ENCODE measurements at places on chromosomes 5 and 9.

GRCh38 chr9:69674716-69675438, 2.7 kb upstream of the APBA1 start:
- no peak for DNase-seq

- no peak for DNase-seq
These were observed 3.2 kb upstream of the NSD1 start for GRCh38 chr5:177130211-177131018.

- DNase-seq, result no peak
These were observed 126.7 kb downstream of the SNX18 start for GRCh38 chr5:54644226-54644625.

- DNase-seq, result peak; percentile 29
These were observed 2.1 kb upstream of the SLC25A46 start for GRCh38 chr5:110736753-110737152.

DNA sequence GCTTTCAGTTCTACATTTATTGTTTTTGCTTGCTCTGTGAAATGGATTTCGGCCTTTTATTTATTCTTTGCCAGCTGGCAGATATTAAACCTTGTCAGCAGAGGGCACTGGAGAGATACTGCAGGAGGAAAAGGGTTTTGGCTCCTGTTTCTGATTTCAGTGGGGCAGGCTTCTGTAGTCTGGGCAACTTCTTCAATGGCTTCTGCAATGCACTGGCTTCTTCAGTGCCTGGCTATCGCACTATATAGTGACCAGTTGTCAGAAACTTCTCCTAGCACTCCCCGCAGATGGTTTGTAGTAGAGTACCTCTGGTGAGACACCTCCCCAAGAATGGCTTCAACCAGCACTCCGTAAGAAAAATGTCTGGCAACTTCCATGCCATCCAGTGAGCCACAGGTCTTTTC, 3.2 kb upstream of the NFX1 start:
- DNase-seq, result peak; percentile 75

- DNase-seq, result no peak
These were observed 274.0 kb downstream of the PIK3R1 start for GRCh38 chr5:68489556-68489955.

DNA sequence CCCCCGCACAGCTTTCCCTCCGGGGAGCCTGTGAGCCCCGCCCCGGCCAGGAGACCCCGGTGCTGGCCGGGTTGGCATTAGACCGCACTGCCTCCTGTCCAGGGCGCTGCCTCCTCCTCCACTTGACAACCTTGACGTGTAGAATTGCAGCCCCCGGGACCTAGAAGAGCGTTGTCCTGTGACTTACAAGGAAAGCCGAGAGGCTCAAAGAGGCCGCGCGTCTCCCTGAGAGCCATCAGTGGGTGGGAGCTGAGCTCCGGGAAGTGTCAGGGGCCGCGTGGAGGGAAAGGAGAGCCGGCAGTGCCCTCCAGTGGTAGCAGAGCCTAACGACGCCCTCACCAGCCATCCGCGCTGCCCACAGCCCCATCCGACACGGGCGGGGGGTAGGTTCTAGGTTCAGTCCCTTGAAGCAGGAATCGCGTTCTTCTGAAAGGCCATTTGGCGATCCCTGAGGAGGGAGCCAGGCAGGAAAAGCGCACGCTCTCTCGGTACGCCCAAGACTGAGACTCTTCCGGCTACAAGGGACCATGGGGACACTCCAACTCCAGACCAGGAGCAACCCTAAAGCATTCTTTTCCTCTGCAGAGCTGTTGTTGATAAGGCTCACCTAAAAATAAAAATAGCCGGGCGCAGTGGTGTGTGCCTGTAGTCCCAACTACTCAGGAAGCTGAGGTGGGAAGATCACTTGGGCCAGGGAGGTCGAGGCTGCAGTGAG, 40.6 kb upstream of the SAP30L start:
- DNase-seq, result peak; percentile 48

GRCh38 chr9:96015876-96016686, 140.6 kb downstream of the ERCC6L2 start:
- no peak for DNase-seq

DNA sequence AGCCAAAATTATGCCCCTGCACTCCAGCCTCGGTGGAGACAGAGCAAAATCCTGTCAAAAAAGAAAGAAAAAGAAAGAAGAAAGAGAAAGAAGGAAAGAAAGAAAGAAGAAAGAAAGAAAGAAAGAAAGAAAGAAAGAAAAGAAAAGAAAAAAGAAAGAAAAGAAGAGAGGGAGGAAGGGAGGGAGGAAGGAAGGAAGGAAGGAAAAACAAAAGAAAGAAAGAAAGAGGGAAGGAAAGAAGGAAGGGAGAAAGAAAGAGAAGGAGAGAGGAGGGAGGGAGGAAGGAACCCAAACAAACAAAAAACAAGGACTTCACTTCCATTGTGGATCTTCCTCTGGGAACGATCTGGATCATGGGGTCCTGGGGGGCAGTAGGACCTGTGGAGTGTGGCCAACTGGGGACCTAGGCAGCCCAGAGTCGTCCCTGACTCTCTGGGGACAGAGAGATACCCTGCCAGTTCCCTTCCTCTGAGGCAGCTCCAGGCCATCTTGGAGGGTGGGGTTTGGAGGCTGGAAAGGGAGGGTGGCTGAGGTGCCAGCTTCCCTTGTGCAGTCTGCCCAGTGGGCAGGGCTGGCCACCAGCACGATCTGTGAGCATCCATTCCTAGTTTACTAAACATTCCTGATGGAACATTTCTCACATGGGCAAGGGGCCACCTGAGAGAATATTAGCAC, 216.8 kb downstream of the PAX5 start:
- DNase-seq, result no peak

GRCh38 chr5:138873466-138874221, 1.5 kb downstream of the LRRTM2 start:
- no peak for DNase-seq

DNA sequence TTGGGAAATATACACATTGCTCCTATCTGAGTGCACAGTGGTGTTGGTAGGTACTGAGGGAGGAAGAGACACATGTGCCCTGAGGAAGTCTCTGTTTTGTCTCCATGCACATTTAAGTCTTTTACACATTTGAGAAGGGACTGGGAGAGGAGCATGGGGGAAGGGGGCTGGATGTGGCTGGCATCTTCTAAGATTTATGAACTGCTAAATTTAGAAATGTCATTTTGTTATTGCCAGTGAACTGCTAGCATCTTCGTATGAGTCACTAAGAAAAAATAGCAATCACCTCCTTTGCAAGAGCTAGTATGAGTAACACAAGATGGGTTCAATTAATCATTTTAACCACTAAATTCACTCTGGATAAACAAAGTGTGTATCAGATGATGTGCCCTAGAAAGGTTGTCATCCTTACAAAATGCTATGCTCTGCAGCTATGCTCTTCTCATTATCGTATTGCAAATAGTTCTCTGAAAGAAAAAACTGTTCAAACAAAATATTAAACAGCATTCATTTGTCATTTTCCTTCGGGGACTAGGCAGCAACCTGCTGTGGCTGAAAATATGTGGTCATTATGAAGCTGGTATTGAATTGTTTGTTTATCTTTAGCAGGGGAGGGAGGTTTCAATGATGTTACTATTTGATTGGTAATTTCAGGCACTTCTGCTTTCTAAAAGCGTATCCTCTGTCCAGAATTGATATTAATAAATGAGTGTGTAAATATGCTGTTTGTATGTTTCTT, 236.5 kb downstream of the DMRTA1 start:
- DNase-seq, result no peak

DNA sequence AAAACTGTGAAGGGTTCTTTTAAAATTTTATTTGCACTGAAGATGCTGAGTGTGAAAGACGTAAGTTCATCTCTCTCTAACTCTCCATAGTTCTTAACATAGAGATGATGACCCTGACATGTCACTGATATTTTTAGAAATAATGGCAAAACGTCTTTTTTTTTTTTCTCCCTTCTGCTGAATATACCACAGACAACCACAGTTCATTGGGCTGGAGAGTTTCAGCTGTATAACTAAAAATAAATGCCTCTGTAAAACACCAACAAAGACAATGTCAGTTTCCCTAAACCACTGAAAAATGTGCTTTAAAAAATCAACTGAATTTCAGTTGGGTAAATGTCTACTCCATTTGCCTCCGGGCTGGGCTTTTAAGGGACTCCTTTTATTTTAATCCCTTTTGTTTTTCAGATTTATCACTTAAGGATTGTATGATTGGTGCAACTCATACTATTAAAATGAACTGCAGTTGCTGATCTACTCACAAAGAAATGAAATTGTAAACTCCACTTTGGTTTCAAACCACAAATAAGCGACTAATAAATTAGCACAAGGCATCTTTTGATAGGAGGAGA, 830.9 kb upstream of the WWC1 start:
- no peak for DNase-seq

- DNase-seq, result no peak
These were observed 57.0 kb upstream of the NEURL1B start for GRCh38 chr5:172583931-172584511.

DNA sequence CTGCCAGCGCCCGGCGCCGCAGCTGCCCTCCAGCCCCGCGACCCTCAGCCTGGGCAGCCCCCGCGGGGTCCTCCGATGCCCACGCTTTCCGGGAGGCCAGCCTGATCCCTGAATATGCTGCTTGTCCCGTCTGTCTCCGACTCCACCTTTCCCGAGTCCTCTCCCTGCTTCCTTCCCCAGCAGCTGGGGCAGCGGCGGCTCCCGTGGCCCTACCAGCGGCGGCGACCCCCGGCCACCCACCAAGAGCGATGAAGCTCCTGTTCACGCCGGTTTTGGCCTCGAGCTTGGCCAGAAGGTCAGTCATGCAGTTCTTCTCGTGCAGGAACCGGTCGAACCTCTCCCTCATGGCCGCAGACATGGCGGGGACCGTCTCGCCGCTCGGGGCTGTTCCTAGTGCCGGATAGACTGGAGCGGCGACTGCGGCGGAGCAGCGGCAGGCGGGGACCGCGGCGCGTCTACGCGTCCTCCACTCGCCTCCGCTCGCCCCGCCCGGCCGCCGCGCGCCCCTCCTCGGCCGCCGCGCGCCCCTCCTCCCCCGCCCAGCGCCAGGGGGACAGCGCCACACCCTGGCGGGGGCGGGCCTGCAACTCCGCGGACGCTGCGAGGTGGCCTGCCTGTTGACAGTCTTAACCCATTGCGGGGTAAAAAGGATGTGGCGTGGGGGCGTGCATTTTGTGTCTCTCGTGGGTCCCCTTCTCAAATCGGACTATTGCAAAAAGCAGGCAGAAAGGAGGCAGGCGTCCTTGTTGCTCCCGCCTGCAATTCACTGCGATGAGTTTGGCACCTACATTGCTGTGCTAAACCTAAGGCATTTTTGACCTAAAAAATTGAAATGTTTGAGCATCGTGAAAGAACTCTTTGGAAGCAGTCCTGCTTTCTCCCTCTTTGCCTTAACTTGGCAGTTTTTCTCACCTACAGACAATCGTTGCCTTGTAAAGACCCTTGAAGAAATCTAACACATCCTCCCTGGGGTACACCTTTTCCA, at the start of gene REEP5:
Gene REEP5 (minus strand): TSS at position 395 of the 985 bp plus-strand sequence. CDS start 37 bp downstream, at position 358.
- peak; percentile 72 for DNase-seq

DNA sequence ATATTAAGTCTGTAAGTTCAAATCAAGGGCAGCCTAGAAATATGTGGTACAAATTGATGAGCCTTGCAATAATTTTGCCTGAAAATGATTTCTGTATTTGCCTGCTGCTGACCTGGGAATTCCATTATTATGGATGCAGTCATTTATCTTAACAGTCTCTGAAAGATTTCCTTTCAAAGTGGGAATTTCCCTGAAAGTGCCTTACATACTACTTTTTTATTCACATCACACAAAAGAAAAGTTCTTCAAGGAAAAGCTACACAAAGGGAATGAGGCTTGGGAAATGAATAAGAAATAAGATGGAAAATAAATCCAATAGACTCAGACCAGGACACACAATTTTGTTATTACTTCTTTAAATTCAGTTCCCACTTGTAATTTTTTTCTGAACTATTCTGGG, 537.8 kb upstream of the PTGER4 start:
- no peak for DNase-seq

DNA sequence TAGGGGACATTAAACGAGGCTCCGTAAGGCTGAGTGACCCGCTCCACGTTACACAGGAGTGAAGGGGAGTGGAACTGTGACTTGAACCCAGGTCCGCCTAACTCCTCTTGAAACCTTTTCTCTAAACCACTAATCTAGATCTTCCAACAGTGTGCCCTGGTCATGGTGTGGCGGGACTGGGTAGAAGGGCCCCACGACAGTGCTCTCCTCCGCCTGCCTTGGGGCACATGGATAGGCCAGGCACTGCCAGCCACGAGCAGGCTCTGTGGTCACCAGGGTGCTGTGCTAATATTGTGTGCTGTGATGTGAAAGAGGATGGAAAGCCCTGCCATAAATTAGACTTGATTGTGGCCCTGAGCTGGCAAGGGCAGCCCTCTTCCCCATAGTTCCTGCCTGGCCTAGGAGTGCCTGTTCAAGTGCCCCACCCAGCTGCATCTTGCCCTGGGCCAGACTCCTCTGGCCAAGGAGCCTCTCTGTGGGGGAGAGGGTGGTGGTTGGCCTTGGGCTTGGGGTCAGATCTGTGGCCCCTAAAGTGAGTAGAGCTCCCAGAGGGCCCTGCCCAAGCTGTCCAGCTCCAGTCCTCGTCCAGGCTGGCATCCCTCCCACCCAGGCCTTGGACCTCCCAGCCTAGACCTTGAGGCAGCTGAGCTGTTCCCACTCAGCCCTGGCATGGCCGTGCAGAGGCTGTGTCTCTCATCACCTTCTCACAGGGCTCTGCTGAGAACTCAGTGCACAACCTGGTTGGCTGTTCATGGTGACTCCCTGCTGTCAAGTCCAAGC, 67.8 kb upstream of the TBC1D2 start:
- no peak for DNase-seq

Data from AML-193 (cell line).